Hematopoietic multipotent progenitor cell (in vitro differentiated cells): ENCODE measurements at places on chromosomes 1 and 21. TPM values are rescaled to one million over a fixed set of nuclear protein-coding genes. Genes with fewer than 3 reads are reported as not detected.

Gene MFN2
- 32.6 TPM for total RNA-seq

Gene LCE2C
- total RNA-seq, result not detected

Gene TMEM167B
- 14.8 TPM for total RNA-seq

Gene KRTAP19-7
- not detected for total RNA-seq

Gene KCNK1
- under 0.01 TPM for total RNA-seq
